ENCODE measurements at places on chromosomes 13 and 19. TPM values are rescaled to one million over a fixed set of nuclear protein-coding genes. Genes with fewer than 3 reads are reported as not detected.

Gene CLC
- total RNA-seq, result not detected

Gene DMKN
- 29.3 TPM for total RNA-seq

Gene TMEM161A
- total RNA-seq, result 21.1 TPM

Gene SIGLEC12
- total RNA-seq, result not detected

Gene GPC6
- 33.7 TPM for total RNA-seq

Gene NOTCH3
- total RNA-seq, result 26.4 TPM

Gene TDRD12
- total RNA-seq, result under 0.01 TPM

Gene EXOSC5
- total RNA-seq, result 14.1 TPM

Gene PPM1N
- total RNA-seq, result 2.8 TPM

Gene SBNO2
- 55.8 TPM for total RNA-seq

Gene IGSF23
- 0.33 TPM for total RNA-seq

Data from fibroblast of lung (primary cell).